NCI-H1092 treated with DMSO at 0.1 percent for 48 hours (cell line): ENCODE measurements at places on chromosomes 4 and X.

GRCh38 chrX:8738588-8739189 is 6.8 kb upstream of the ANOS1 start:
- DNase-seq = peak; percentile 30

GRCh38 chrX:130636277-130636676 is 234.5 kb downstream of the RBMX2 start:
- DNase-seq = no peak

DNA sequence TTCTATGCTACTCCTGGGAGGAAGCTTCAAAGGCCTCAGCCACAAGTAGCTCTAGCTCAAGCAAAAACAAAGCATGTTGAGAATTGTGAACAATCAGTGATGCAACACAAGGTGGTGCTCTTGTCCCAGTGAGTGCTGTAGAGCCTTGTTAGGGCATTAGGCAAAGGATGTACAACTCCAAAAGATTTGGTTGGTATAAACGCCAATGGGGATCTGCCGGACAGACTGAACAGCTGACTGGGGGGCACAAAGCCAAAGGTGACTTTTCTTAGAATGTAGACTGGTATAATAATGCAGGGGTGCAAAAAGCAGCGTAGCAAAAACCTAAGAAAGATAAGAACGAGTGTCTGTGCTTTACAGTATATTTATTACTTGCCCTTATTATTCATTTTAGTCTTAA is 62.6 kb upstream of the ALB start:
- DNase-seq = peak; percentile 82

GRCh38 chr4:78569306-78569821 is 17.8 kb downstream of the ANXA3 start:
- DNase-seq = no peak

DNA sequence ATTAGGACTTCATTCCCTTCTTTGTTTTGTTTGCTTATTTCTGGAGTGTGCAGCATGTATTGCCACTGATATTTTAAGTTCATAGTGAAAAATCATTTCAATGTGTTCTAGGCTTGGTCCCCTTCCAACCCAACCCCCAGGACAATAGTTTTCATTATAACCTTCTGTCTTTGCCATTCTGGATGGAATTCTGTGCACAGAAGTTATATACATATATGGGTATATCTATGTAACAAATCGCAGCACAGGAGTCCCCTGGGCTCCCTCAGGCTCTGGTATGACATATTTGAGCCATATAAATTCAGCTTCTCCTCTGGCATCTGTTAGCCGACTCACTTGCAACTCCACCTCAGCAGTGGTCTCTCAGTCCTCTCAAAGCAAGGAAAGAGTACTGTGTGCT is at the start of gene TNMD:
TSS of gene TNMD (plus strand) at position 326 of the 400 bp plus-strand sequence. CDS start 83 bp downstream, outside the sequence.
- no peak for DNase-seq

DNA sequence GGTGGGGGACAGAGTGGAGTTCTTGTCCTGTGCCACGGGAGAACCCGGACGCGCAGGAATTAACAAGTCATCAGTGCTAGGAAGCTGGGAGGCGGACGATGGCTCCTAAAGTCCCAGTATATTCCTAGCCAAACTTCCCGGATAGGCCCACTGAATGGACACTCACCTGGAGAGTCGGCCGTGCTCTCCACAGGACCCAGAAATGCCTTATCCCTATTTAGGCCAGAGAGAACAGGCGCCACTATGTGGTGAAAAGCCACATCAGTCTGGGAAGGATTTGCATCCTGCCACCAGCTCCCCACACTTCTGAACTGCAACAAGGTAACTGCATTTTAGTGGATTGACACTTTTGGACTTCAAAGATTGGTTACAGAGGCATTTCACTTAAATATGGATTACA is 1.1 kb downstream of the CFAP299 start:
- peak; percentile 15 for DNase-seq

- no peak for DNase-seq
Observed at GRCh38 chr4:2141022-2141761, 82.1 kb downstream of the NAT8L start.

DNA sequence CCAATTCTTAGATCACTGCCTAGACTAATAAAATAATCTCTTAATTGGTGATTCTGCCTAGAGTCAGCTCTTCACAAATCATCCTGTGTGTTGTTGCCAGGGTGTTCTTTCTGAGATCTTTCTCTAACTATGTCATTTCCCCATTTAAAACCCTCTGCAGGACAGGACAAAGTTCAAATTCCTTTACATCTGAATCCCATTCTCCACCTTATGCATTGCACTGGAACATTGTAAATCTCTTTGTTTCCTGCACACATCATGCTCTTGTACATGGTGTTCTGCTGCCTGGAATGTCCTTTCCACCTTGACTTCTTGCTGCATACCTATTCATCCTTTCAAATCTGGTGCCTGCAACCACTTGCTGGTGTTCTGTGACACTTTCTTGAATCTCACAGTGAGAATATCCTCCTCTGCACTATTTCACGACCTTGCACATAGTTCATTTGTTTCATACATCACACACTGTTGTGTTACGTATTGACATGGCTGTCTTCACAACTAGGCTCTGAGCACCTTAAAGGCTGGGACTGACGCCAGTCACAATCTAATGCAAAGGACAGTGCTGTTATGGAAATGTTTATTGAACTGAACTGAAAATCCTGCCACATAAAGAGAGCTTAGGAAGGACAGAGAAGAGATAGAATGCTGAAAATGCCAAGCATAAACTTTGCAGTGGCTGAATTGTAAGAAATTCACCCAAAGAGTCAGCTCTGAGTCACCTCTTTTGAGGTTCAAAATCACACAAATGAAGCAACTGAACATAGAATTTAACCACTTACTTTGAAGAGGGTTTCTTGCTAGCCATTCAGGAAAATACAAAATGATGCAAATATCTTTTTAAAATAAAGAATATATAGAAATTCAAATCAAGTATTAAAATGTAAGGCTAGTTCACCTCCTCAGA is 26.4 kb upstream of the SMIM14 start:
- DNase-seq = no peak

DNA sequence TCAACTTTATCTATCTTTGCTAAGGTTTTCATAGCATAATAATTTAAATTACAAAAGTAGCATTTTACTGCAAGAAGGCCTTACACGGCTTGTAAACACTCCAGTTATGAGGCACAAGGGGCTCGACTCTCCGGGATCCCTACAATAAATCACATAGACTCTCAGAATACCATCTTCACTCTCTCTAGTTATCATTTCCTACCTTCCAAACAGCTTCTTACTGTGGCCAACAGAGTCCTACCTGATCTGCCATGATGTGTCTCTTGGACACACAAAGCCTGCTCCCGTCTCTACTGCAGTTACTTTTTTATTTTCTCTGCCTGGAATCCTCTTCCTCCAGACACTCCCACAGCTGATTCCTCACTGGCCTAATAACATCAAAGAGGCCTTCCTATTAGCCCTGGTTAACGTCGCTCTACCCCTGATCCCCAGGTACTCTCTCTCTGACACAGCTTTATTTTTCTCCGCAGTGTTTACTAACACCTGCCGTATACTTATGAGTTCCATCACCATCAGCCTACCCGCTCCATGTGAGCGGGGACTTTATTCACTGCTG is 559.6 kb upstream of the DIPK2B start:
- no peak for DNase-seq

DNA sequence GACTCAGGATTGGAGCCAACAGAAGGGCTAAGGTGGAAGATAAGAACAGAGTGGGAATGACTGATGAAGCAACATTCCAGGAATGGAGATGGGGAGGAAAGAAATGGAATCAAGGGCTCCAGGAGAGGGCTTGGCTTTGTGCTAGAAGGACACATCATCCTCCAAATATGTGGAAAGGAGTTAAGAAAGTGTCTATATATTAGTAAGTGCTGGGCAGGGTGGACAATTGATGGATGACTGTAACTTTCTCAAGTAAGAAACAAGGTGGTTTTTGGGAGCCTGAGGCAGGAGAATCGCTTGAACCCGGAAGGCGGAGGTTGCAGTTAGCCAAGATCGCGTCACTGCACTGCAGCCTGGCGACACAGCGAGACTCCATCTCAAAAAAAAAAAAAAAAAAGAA is 71.6 kb upstream of the NFKB1 start:
- no peak for DNase-seq

- DNase-seq = no peak
Observed at GRCh38 chr4:2583092-2583491, 46.6 kb downstream of the FAM193A start.

- DNase-seq = no peak
Observed at GRCh38 chrX:71396576-71396975, 30.4 kb downstream of the TAF1 start.

DNA sequence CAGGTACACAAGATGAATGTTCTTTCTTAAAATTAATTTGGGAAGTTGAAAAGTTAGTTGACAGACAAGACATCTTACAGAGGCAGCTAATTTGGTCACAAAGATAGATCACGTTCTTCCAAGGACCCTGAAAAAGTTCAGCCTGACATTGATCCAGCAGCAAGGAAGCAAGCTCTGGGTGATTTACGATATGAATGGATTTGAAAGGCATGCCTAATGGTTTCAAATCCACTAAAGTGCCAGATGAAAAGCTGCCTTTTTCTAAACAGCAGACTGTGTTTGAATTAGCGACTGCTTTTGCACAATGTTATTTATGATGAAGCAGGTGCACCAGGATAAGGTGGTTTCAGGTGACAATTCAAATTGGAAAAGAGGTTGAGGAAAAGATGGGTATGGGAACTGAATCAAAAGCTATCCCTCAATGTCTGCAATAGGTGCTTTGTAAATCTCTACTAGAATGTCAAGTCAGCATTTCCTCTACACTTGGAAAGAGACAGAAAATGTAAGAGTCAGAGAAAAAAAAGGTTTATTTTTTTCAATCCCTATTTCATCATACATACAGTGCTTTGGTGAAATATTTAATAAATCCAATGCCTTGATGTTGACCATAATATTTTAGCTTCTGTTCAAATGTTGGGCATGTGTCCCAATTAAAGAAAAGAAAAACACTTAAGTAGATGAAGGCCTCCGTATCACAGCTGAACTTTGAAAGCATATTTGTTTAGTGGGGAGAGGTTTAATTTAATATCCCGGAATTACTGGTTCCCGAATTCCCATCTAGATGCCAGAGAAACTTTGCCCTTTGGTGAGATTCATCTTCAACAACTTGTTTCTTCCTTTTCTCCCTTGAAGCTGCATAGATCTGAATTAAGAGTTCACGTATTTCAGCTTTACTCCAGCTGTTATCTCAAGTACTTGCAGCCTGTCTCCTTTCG is 6.0 kb downstream of the RASGEF1B start:
- peak; percentile 90 for DNase-seq

- no peak for DNase-seq
Observed at GRCh38 chr4:132865458-132865857, 283.6 kb upstream of the PCDH10 start.

DNA sequence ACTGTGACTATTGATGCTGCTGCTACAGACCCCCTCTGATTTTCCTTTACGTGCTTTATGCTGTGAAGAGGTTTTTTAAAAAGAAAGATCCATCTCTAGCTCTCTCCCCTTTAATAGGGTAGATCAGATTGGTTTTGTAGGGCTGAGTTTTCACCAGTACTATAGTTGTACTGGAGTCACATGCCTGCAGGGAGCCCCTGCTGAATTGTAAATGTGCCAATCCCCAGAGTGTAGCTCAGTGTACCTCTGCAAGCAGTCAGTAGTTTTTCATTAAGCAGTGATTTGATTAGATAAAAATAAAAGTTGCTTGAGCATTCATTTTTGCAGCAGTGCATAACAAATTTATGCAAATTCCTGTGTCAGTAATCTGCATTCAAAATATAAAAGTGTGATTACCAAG is 179.2 kb downstream of the IL1RAPL2 start:
- no peak for DNase-seq
